ENCODE measurements at places on chromosomes 4 and X. TPM values are rescaled to one million over a fixed set of nuclear protein-coding genes. Genes with fewer than 3 reads are reported as not detected.

CT45A1 gene
- polyA plus RNA-seq: not detected

GRCh38 chr4:17544205-17544604 is 29.2 kb downstream of the CLRN2 start:
- DNase-seq: no peak

DNA sequence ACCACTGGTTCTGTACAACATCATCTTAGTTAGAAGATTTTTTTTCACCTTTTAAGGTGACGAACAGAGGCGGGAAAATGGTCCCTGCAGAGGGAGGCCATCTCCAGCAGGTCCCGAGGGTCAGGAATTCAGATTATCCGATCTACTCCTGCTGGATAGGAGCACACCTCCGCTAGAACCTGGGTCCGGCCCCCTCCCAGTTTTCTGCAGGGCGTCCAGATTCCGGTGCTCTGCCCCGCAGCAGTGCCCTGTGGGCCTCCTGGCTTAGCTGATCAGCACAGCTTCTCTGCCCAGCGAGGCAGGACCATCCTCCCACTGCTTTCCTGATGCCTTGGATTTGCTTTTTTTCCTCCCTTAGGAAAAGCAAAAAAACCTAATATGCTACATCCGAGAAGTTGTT is 2.3 kb downstream of the TBL1X start:
- DNase-seq: no peak

DNA sequence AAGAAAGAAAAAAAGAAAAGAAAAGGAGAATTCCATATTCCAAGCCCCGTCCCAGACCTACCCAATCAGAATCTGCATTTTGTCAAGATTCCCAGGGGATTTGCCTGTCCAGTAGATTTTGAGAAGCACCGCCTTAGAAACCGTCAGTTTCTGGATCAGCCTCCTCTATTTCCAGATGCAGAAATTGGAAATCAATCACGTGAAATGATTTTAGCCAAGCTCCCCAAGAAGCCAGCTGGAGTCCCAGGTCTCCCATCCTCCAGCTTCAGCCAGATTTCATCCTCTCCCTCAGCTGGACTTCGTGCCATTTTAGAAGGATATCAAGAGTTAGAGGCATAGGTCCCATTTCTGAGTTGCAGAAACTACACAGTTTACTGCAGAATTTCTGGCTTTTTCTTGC is 629.3 kb downstream of the MID1IP1 start:
- DNase-seq: no peak

STOX2 gene
- 1.8 TPM for polyA plus RNA-seq

DNA sequence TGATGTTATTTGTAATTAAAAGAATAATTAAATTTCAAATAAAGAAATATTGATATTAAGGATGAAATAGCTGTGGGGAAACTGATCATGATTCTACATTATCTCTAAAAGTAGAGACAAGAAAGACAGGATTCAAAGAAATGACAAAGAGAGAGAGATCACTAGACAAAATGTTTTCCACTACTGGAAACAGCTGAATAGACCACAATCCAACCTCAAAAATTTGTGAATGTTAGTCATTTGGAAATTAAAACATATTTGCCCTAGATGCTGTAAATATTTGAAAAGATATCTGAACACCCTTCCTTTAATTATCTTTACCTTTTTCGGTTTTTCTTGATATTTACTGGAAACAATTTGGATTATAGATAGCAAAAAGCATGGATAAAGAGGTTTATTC is 414.9 kb downstream of the CENPC start:
- DNase-seq: no peak

All from IMR-90 (cell line).